Psoas muscle (tissue), 8 donors: ENCODE measurements at places on chromosomes 5 and 9. TPM values are rescaled to one million over a fixed set of nuclear protein-coding genes. Genes with fewer than 3 reads are reported as not detected.

Gene SNX18
- total RNA-seq = 9.1 TPM

Gene NACC2
- 33.5 TPM for total RNA-seq

Gene GDF9
- 0.57 TPM for total RNA-seq

Gene BHMT2
- 12.0 TPM for total RNA-seq

Gene AGXT2
- total RNA-seq = not detected

Gene PCDHA9
- total RNA-seq = not detected

Gene HIGD2A
- total RNA-seq = 181 TPM

Gene ERBIN
- total RNA-seq = 42.1 TPM

DNA sequence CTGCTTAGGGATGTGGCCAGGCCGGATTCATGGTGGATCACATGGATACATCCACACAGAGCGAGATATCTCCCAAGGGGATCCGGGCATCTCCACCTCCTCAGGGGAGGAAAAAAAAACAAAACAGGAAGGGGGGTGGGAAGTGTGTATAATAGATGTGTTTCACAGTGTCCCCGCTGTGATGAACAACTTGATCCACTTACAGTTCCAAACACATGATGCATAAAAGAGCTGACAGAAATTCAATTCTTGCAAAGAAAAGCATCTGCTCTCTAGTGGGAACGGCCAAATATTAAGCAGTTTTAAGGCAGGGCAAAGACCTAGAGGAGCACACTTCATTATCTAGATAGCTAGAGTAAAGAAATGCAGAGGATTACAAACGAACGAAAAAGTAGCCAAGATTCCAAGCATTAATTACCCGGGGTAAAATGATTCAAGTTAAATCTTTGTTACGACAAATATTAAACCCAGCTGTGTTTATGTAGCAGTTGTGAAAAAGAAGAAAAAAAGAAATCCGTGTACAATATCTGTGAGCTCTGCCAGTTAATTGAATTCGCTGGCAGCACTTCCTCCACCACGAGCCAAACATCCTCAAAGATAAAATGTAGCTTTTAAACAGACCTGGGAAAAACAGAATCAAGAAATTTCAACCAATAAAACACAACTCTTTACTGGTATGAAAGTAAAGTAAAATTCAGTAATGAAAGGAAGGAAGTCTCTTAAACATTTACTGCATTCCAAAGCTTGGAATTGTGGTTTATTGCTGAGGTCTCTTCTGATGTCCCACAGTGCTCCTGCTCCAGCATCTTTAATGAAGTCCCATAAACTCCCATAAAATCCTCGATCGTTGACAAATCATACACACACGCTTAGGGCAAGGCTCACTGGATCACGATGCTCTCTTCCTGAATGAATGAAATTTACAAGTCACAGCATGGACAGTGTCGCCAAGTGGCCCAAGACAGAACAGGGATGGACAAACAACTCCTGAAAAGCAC is 213.0 kb downstream of the CRB2 start:
- DNase-seq = no peak

DNA sequence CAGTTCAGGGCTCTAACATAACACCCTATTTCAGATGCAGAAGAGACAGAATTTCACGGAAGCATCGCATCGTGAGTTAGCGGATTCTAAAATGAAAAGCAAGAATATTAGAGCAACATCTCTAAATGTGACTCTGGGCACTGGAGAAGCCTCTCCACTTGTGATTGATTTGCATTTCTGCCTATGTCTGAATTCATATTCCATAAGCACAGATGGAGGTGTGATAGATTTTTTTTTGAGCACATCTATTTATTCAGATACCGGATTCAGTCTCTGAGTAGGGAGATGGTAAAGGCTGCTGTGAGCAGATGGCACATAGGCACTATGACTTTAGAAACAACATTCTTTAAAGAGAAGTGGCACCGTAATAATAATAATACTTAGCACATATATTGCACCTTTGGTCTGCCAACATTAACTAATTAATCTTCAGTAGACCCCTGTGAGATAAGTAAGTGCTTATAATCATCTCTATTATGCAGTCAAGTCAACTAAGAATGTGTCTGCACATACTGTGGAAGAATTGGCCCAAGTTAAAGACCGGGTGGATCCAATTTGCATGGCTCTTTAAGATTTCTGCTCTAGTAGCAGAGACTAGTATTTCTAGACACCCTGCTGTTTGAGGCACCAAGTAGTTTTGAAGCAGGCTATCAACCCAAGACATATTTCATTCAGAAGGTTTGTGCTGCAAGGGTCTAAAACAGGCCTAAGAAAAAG is 685.0 kb downstream of the CETN3 start:
- no peak for DNase-seq

DNA sequence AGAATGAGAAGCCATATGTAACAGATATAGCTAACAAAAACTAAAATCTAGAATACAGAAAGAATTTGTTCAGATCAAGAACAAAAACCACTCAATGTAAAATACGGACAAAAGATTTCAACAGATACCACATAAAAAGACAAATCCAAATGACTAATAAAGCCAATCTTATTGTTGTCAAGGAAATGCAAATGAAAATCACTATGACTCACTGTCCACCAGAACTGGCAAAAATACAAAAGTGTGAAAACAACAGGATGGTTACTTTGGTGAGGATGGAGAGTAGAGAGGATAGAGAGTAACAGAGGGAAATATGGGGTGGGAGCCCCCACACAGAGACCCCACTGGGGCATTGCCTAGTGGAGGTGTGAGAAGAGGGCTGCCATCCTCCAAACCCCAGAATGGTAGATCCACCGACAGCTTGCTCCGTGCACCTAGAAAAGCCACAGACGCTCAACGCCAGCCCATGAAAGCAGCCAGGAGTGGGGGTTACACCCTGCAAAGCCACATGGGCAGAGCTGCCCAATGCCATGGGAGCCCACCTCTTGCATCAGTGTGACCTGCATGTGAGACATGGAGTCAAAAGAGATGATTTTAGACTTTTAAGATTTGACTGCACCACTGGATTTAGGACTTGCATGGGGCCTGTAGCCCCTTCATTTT is 15.2 kb upstream of the RHOBTB3 start:
- DNase-seq = no peak

- no peak for DNase-seq
These were observed 1.8 kb upstream of the CKS2 start for GRCh38 chr9:89309166-89309565.

GRCh38 chr5:146441896-146442295 is 5.2 kb upstream of the TCERG1 start:
- no peak for DNase-seq

DNA sequence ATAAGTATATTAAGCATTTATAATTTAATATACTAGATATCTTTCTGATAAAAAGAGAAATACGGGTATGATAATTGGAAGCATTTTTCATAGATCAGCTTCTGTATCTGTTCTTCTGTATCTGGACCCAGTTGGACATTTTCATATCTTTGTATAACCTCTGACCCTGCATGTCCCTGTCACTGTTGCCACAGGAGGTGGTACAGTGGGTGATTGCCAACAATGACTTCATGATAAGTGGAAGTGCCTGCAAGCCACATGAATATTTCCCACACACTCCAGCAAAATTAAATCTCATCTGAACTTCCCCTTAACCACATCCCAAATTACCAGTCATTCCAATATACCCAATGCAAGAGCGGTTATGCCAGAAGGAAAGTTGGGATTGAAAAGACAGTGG is 376.4 kb downstream of the ARRDC3 start:
- DNase-seq = no peak

DNA sequence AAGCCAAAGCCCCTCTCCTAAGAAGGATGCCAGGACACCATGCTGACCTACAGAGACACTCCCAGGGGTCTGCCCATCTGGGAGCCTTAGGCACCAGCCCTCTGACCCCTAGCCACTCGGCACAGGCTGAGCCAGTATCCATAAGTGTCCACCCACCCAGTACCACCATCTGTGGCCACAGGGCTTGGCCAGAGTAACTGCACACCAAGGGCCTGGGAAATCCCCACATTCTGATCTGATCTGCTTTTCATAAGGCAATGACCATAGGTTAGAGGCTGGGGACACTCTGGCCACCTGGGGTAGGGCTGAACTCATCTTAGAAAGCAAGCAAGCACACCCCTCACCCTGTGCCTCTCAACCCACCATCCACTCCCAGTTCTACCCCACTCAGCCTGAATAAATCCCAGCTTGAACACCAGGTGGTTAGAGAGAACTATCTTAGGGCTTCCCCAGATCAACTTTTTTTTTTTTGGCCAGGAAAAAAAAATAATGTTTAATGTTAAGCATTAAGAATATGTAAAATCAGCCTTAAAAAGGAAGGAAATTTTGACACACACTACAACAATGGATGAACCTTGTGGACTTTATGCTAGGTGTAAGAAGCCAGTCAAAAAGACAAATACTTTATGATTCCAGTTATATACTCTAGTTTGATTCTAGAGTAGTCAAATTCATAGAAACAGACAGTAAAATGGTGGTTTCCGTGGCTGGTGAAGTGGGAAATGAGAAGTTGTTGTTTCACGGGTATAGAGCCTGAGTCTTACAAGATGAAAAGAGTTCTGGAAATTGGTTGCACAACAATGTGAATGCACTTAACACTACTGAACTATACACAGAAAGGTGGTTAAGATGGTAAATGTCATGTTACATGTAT is 6.2 kb downstream of the GNPDA1 start:
- no peak for DNase-seq

GRCh38 chr5:52517667-52518066 is 270.0 kb upstream of the ITGA1 start:
- DNase-seq = no peak

- no peak for DNase-seq
These were observed 129.7 kb upstream of the IQGAP2 start for GRCh38 chr5:76273206-76273885.

GRCh38 chr9:121609822-121610637 is 41.4 kb upstream of the DAB2IP start:
- DNase-seq = peak; percentile 67

DNA sequence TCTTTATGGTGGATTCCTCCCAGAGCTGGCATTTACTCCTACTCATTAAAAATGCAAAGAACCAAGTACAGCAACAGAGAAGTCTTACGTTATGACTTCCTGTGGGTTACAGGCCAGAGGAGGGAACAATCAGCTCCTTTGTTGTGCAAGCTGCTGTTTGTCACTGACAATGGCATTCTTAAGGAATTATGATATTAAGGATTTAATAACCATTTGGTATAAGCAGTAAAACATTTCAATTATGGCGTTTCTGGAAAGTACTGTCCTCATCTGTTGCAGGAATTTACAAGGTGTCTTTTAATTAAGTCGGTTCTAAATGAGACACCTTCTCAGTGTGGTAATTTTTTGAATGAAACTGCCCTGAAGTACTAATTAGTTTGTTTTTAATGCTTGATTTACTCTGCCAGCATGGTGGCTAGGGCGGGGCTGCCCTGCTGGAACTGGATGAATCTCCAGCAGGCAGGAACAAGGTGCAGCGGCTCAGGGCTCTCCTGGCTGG is 49.1 kb upstream of the VDAC1 start:
- DNase-seq = no peak

DNA sequence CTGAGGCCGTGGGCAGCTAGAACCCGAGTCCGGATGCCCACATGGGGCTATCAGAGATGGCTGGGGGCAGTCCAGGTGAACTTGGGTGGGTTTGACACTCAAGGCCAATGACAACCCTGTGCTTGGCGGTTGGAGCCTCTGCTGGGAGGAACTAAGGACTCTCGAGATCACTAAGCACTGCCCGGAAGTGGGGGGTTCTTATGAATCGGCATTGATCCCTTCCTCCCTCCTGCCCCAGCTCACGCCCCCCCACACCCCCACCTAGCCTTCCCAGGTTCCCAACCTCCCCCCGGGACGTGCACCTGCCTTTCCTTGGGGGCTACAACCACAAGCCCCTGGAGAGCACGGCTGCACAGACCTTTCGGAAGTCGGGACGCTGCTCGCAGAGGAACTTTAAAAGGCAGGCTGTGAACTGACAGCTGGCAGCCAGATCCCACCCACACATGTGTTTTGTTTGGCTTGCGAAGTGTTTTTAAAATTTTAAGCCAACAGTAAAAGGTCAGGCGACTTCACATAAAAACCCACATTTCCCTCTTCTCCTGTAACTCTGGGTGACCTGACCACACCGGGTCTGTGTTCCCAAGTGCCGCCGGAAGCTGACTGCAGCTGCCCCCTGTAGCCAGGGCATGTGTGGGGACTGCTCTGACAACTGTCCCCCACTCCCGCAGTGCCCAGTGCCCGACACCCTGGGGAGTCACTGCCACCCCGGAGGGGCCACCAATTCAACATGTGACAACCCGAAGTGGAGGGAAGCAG is 5.1 kb upstream of the RALGDS start:
- peak; percentile 57 for DNase-seq

- DNase-seq = no peak
These were observed 96.1 kb downstream of the CYFIP2 start for GRCh38 chr5:157362012-157362411.

DNA sequence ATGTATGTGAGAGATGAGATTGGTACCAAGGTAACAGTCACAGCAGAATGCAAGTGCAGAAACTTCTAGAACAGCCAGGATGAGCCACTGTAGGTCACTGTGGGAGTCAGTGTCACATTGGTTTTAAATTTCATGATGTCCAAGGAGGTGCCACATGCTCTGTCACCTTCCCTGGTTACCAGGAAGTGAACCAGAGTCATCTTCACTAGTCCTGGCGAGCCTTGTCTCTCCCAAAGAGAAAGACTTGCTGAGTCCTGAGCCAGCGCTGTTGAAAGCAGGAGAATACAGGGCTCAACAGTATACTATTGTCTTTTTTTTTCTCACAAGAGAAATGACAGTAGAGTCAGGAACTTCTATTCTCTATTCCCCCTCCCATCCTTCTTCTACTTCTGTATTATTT is 615.5 kb downstream of the RAB3C start:
- DNase-seq = no peak

GRCh38 chr5:102758576-102758975 is 3.5 kb downstream of the PAM start:
- no peak for DNase-seq

DNA sequence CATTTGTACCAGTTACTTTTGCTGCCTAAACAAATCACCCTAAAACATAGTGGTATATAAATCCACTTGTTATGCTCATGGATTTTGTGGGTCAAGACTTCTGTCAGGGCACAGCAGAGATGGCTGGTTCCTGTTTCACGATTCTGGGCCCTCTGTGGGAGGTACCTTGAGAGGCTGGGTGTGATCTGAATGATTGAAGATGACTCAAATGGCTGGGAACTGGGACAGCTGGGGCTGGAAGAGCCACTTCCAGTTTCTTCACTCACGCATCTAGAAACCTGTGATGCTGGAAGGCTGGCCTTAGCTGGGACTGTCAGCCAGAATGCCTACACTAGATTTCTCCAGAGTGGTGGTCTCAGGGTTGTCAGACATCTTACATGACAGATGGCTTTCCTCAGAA is 88.1 kb downstream of the KIF4B start:
- DNase-seq = no peak

DNA sequence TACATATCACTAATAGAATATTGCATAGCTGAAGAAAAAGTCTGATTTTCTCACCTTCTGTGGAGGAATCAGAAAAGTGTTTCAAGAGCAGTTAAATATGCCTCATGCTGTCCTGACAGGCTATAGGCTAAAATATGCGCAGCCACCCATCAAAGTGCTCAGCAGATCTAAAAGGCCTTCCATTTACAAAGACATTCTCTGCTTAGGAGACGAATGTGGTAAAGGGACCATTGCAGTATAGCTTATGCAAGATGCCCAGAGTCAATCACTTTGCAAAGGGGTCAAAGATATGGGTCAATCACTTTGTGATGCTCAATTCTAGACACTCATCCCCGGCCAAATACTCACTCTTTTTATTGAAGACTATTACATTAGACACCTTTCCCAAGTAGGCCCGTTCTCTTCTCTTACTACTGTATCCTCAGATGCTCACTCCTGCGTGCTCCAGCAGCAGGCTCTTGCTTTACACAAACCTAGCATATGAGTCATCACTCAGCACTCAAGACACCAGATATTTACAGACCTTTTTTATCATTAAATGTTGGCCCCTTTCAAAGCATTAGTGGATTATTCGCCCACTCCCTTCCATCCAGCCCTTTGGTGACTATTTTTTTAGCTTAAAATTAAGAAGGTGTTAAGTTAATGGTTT is 568.2 kb upstream of the CDH18 start:
- no peak for DNase-seq
